ENCODE measurements at places on chromosomes 2 and 18. TPM values are rescaled to one million over a fixed set of nuclear protein-coding genes. Genes with fewer than 3 reads are reported as not detected.

DNA sequence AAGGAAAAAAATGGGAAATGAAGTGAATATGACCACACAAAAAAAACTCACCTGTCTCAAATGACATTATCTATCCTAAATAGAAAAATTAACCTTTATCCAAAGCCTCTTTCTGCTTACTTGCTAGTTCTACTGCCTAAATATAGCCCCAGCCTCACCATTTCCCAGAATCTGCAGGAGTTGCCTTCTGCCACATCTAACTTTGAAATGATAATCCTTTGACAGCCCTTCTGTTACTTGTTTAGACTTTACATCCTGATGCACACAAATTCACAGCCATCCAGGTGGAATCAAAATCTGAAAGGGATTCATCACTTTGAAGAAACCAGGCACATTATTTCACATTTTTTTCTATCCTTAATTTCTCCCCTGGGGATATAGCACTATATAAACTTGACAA is 1356.2 kb upstream of the NXPH2 start:
- no peak for DNase-seq

The RAPGEF4 gene
- total RNA-seq: 9.3 TPM

DNA sequence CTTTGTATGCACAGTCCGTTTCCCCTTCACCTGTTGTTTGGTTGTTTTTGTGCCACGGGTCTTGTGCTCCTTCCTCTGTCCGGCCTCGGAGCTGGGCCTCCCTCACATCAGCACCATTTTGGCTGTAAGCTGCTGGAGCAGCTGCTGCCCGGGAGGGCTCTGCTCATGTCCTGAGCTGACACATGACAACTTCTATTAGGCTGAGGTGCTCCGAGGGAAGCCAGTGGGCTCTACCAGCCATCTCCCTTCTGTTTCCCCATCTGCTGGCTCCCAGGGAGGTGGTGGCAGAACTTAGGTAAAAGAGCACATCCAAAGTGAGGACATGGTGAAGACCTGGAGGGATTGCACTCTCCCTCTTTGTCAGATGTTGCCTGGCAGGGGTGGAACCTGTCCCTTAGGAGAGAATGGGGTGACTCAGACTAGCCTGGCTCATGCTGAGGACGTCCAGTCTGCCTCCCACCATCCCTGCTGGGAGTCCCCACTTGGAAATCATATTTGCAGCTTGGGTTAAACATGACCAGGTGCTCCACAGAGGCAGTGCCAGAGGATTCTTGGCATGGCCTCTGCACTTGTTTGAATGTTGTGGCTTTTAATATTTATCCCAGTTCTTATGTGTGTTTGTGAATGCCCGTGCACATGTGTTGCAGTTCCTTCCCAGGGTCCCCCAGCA is 49.8 kb upstream of the TNP1 start:
- DNase-seq: no peak

GRCh38 chr2:183091954-183092345 is 13.4 kb downstream of the DUSP19 start:
- DNase-seq: no peak

DNA sequence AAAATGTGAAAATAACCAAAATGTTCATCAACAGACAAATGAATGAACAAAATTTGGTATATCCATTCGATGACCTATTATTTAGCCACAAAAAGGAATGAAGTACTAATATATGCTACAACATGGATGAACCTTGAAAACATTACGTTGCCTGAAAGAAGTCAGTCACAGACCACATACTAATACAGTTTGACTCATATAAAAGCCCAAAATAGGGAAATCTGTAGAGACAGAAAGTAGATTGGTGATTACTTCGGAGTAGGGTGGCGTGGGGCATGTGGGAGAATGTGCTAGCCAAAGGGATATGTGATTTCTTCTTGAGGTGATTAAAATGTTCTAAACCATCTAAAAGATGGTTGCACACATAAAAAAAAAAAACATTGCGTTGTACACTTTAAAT is 44.2 kb upstream of the PPM1B start:
- DNase-seq: no peak

The SAG gene
- not detected for total RNA-seq

The TLX2 gene
- total RNA-seq: not detected

GRCh38 chr2:36476411-36476810 is 120.8 kb downstream of the CRIM1 start:
- no peak for DNase-seq

DNA sequence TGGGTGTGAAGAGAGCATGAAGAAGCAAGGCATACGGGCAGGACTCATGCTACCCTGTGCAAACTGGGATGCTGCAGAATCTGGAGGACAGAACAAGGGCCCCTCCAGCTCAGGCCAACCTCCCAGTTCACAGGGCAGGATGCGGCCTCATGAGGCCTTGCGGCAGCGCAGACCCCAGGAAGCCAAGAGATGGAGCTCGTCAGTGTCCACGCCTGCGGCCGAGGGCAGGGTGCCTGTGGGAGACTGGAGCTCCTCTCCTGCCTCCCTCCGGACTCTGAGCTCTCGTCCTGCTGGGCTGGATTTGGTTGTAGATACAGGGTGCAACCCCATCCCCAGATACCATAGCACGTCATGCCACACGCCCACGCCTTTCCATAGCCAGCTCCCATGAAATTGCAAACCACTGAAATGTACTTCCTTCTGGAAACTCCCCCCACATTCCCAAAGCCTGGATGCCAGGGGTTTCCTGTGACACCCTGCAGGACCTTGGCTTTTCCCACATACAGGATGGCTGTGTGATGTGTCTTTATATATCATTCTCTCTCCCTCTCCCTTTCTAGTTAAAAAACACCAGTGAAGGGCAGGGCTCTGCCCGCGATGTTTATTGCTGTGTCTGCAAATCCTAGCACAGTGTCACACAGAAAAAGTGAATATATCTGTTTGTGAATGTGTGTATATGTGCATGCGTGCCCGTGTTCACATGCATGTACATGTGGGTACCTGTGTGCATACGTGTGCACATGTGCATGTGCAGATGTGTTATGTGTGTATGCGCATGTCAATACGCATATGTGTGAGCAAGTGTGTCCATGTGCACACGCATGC is 12.3 kb upstream of the SNTG2 start:
- no peak for DNase-seq

DNA sequence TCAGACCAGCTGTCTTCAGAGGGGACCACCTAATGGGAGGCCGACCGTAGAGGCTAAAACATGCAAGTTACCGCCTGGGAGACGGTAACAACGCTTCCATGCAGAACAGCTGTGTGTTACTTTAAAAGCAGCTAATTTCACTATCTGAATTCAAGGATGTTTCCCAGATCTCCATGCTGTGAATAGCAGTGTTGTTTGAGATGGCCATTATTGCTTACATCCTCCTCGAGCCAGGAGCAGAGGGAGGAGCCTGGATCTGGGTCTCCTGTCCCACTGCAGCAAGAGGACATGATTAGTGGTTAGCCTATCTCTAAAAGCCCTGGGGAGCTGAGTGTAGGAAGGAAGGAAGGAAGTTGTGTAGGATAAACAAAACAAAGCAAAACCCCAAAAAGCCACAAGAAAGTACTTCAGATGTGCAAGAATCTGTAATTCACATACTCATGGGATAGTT is 50.9 kb downstream of the ACTR2 start:
- no peak for DNase-seq

Data from sciatic nerve (tissue), 2 donors.